CD4-positive, alpha-beta T cell treated with Interleukin-12 subunit alpha and Interleukin-12 subunit beta, for 1 hour (primary cell): ENCODE measurements at places on chromosomes 7 and 10.

DNA sequence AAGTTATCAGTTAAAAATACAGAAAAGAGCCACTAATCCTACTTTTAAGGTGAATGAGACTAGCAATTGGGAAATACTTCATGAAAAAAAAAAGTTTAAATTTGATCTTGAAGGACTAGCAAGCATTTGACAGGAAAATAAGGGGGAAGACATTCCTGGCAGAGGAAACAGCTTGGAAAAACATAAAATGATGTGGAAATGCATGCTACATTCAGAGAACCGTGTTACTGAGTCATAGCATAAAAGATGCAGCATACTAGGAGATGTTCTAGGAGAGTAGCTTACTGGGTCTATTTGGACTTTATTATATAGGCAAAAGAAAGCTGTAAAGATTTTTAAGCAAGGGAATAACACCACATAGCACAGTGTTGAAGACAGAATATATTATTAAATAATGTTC is 108.6 kb upstream of the COL1A2 start:
- no peak for DNase-seq

DNA sequence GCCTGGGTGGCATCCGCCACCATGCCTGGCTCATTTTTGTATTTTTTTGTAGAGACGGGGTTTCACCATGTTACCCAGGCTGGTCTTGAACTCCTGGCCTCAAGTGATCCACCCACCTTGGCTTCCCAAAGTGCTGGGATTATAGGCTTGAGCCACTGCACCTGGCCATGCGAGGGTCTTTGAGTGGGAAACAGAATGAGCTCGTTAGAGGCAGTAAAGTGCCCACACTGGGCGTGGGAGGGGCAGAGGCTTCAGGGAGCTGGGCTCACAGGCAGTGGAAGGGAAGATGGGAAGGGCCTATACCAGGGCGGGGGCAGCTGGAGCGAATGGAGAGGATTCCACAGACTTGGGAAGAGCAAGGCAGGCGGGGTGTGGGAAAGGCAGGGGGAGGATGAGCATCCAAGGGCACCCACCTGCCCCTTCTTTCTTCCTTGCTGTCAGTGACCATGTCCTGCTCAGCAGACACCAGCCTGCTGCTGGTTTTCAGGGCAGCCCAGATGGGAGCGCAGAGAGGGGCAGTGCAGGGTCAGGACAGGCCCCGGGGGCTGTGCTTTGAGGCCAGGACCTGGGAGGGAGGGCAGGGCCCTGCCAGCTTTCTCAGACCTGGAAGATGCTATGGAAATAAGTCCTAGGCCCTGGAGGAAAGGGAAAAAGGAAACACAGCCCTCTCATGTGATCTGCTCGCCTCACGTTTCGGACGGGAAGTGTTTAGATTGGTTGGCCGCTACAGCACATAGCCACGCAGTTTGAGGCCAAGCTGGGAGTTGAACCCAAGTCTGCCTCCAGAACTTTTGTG is 4.2 kb downstream of the FZD9 start:
- DNase-seq = no peak

- no peak for DNase-seq
Measured at GRCh38 chr10:62831346-62831745, 15.2 kb upstream of the EGR2 start.

GRCh38 chr10:125027871-125028869 is 86.2 kb downstream of the ZRANB1 start:
- no peak for DNase-seq

DNA sequence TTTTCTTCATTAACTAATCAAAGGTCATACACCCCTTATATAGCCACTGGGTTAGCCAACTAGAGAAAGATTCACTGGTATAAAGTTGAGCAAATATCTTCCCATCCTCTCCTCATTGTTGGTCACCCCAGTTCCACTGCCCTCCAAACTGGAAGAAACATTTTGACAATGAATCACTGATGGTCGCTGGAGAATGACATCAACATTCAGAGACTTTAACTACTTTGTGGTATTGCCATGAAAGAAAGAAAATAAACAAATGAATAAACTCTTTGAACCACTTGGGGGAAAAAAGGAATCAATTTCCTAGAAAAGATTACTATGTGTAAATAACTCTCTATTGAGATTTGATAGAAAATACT is 23.4 kb downstream of the HYCC1 start:
- DNase-seq = no peak

GRCh38 chr10:70162151-70162891 is 8.0 kb downstream of the SAR1A start:
- peak; percentile 15 for DNase-seq

- DNase-seq = no peak
Measured at GRCh38 chr10:60200012-60200681, 189.5 kb downstream of the ANK3 start.

- no peak for DNase-seq
Measured at GRCh38 chr10:17682236-17682946, 38.4 kb downstream of the STAM start.

DNA sequence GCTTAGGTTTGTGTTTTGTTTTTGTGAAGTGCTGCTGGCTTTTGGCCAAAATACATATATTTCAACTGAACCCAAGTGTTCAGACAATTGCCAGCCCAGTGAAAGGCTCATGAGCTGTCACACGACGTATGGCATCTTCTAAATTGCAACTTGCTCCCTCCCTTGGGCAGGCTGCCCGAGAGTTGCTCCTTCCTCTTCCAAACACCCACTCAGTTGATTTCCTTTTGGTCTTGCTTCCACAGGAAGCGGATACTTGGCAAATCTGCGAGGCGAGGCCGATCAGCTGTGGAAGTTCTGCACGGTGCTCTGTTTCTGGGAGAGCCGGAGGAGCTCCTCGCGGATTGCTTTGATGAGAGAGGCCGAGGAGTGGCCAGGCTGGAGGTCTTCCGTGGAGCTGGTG is 39.6 kb upstream of the ATP6V0A4 start:
- no peak for DNase-seq

GRCh38 chr10:132111871-132112341 is 46.2 kb downstream of the JAKMIP3 start:
- DNase-seq = no peak

GRCh38 chr7:48786951-48787350 is 137.4 kb upstream of the CDC14C start:
- DNase-seq = no peak

- DNase-seq = no peak
Measured at GRCh38 chr10:78524941-78525340, 491.3 kb downstream of the RPS24 start.

DNA sequence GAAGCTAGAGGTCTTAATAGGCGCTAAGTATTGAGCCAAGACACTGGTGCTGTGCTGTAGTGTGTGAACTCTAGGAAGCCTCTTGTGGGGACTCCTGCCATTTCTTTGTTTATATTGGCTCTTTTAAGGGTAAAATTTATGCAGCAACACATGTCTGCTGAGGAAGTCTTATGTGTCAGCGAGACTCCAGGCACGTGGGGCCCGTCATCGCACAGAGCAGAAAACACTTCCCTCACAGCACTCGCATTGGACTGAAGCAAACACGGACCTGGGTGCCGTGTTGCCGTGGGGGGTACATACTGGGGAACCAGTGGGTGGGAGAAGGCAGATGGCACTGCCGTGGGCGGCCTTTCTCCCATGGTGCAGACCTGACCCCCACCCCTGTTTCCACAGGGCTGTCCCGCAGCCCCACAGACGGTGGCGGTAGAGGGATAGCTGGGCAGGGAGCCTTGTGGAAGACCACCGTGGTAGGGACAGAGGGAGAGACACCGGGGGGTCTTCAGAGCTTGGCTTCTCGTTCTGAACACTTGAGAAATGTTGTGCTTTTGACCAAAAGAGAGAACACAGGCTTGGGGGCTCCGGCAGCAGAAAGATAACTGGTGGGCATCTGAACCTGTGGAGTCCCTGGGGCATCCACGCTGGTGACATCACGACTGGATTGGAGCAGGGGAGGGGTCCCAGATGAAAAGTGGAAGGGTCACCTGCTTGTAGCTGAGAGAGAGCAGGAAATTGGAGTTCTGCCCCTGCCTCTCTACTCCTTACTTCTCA is 284.7 kb upstream of the SHH start:
- no peak for DNase-seq

GRCh38 chr7:7321681-7322080 is 139.3 kb downstream of the C1GALT1 start:
- no peak for DNase-seq
